CD4-positive, alpha-beta memory T cell (primary cell): ENCODE measurements at places on chromosomes 13 and 19.
A peak's percentile ranks its signal among the peaks of the same experiment; 100 is the strongest.

DNA sequence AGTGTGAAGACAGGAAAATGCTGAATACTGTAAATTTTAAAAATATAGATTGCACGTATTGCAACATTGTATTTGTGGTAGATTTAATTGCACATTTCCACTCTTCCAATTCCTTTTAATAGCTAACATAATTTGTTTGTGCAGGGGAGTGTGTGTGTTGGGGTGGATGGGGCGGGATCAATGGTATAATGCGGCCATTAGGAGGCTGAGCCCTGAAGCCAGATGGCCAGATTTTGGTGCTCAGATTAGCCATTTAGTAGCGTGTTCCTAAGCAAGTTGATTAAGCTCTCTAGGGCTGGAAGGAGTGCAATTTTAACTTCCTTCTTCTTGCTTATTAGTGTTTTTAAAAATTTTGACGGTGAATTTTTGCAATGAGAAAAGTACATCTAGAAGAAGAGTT is 5.8 kb downstream of the OXGR1 start:
- DNase-seq = no peak

GRCh38 chr13:38417241-38417640 is 67.6 kb downstream of the UFM1 start:
- DNase-seq = no peak

DNA sequence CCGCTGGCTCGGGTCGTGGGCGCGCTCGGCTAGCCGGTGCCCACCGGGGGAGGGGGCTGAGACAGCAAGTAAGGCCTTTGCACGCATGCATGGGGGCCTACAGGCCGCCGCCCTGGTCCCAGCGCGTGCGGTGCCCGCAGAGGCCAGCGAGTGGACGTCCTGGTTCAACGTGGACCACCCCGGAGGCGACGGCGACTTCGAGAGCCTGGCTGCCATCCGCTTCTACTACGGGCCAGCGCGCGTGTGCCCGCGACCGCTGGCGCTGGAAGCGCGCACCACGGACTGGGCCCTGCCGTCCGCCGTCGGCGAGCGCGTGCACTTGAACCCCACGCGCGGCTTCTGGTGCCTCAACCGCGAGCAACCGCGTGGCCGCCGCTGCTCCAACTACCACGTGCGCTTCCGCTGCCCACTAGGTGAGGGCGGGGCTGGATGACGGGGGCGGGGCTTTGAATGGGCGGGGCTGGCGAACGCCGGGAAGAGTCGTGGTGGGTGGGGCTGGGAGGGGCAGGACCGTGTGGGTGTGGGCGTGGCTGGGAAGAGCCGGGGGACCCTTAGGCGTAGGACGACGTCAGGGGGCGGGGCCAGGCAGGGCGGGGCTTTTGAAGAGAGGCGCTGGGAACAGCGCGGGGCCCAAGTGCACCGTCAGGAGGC is 2.1 kb downstream of the CILP2 start:
- peak; percentile 51 for DNase-seq

DNA sequence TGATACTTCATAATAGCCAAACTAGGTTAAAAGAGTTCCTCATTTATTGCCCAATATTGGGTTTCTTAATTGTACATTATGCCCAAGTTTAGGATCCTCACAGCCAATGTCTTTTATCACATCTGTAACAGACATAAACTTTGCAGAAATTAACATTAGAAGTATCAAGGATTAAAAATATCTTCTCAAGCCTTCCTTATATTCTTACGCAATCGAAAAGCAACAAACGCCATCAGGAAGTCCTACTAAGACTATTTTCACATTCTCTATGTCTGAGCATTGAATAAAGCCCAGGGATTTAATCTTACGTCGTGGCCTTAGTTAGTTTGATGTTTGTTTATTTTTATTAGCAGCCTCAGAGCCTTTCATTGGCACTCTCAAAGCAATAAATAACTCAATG is 1660.4 kb upstream of the MIR17HG start:
- no peak for DNase-seq
